Kasumi-1 (cell line): ENCODE measurements at places on chromosomes 5 and 9.

GRCh38 chr5:17358031-17358430 is 140.0 kb upstream of the TAF11L2 start:
- no peak for DNase-seq

DNA sequence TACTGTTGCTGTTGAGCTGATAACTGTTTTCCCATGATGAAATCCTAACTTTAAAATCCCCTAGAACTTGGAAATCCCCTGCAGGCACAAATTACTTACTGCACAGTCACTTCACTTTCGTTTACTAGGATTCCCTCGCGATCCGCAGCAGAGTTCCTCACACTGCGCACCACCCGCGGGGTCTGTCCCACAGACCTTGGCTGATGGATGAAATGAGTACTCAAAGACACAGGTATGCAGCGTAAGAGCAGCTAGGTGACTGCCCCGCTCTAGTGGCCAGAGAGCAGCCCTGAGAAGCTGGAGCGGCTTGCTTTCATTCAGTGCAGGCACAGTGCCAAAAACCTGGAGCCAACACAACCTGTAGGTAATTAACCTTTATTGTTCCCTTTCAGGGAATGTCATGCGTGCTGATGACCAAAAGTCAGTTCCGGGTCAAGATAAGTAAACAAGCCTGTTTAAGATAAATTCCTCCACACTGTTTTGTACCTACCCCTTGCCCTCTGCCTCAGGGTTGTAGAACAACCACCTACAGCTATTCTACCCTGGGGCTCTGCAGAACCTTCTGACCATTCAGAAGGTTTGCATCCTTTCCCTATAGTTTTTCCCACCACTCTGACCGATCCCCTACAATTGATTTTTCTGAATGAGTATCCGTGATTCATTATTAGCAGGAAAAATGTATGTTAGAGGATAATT is 191.2 kb downstream of the CDH9 start:
- no peak for DNase-seq

DNA sequence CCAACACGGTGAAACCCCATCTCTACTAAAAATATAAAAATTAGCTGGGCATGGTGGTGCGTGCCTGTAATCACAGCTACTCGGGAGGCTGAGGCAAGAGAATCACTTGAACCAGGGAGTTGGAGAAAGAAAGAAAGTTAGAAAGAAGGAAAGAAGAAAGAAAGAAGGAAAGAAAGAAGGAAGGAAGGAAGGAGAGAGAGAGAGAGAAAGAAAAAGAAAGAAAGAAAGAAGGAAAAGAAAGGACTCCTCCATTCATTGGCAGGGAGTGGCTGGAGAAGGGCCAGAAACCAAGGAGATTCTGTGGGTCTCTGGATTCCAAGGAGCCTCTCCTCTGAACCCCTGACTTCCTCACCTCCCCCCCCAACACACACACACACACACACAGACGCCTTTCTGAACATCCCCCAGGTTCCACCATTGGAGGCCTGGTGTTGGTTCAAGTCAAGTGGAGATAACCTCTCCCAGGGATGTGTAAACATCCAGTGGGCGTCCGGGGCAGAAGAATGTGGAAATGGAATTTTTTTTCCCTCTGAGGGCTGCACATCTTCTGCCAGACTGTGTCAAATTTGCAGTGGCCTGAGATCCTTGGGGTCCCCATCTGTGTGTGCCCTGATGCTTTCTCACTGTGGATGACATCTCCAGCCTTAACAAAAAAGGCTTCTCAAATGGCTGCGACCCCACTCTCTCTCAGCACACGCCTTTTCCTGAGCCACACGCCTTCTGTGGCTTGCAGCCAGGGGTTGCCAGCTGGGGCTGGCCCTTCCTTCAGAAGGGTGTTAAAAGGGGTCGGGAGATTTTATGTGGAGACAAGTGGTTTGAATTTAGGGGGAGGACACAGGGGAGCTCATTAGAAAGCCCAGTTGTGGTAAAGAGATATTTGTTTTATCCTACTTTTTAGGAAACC is 109.3 kb upstream of the HAND1 start:
- DNase-seq, result no peak

DNA sequence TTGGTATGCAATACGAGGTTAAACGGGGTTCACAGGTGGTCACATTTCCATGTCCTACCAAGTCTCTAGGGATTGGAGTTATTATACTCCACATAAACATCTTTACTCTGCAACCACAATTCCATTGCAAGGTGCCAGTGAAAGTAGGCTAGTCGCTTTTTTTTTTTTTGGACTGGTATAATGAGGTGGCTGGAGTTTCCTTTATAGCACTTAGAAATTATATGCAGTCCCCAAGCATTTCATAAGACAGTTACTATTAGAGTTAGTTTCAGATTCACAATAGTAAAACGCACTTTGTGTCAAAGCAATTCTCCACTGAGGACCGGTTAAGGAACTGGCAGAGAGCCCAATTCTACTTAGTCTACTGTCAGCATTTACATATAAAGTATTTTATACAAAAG is 1.4 kb downstream of the MEF2C start:
- DNase-seq, result peak; percentile 46

GRCh38 chr9:129934780-129935179 is 99.5 kb downstream of the USP20 start:
- DNase-seq, result no peak

DNA sequence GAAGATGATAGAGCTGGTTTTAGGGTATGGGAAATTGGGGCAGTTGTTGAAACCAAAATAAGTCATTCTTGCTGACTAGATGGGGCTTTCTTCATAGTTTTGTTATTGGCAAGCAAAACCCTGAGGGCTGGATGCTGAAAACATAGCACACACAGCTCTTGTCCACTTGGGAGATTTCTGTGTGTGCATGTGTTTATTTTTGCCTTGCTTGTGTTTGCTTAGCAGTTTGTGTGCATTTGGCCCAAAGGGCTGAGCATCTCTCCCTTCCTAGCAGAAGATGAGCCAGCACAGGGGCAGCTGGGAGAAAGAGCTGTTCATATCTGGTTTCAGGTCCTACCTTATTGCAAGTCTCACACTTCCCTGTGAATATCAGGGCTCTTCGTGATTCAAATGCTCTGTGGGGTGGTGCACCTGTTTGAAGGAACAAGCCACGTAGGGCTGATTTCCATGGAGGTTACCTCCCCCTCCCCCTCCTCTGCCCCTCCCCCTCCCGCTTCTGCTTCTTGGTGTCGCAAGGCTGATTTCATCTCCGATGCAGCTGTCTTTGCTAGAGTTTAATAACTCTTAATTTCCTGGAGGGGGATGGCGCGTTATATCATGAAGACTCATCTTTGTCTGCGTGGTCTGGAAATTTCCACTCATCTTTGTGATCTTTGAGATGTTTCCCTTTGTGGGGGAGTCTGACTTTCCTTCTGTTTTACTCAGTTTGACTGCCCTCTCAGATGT is 296.5 kb downstream of the ARHGAP26 start:
- no peak for DNase-seq

DNA sequence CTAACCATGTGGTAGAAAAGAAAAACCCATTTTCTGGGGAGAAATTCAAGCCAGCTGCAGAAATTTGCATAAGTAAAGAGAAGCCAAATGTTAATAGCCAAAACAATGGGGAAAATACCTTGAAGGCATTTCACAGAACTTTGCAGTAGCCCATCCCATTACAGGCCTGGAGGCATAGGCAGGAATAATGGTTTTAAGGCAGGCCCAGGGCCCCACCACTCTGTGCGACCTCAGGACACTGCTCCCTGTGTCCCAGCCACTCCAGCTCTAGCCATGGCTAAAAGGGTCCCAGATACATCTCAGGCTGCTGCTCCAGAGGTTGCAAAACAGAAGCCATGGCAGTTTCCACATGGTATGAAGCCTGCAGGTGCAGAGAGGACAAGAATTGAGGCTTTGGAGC is 253.3 kb downstream of the CTNND2 start:
- no peak for DNase-seq

DNA sequence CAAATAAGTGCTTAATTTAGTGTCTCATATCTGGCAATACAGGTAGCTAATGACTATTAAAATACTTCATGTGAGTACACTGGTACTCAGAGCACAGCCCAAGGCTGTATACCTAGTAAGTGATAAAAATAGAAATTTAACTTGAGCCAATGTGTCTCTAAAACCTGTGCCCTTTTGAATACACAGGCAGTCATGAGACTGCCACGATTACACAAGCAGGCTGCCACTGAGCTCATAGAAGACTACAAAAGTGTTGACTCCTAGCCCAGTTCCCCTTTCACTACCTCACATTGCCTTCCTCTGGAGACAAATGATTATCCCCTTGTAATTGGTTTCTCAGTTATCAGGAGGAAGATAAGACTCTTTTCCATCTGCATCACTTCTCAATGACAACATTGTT is 66.3 kb upstream of the PAPPA start:
- no peak for DNase-seq

DNA sequence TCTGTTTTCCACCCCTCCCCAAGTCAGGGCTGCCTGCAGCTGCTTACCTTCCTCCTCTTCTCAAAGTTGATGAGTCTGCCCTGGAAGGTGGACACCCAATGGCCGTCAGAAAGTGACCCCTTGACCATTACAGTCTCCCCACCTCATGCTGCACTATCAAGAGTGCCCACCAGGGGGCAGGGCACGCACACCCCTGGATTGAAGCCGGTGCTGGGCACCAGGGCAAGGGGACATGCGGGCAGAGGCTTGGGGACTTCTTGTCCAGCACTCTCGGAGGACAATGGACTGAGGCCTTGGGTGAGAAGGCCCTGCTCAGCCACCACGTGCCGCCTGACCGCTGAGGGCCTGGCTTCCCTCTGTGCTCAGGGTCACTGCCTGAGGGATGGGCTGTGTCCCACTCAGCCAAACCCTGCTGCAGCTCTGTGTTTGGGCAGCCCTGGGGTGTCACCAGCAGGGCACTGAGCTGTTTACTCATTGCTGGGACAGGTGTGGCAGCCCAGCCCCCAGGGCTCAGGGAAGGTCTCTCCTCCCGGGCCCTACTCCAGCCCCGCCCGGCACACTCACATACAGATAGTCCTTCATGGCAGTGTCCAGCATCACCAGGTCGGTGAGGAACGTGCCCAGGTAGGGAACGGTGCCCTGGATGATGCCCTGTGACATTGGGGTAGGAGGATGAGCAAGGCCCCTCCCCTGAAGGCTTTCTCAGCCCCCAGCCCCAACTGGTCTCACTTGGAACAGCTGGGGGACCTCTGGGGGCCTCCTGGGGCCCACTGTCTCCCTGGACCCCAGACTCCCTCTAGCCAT is 17.7 kb downstream of the RALGDS start:
- DNase-seq, result no peak

DNA sequence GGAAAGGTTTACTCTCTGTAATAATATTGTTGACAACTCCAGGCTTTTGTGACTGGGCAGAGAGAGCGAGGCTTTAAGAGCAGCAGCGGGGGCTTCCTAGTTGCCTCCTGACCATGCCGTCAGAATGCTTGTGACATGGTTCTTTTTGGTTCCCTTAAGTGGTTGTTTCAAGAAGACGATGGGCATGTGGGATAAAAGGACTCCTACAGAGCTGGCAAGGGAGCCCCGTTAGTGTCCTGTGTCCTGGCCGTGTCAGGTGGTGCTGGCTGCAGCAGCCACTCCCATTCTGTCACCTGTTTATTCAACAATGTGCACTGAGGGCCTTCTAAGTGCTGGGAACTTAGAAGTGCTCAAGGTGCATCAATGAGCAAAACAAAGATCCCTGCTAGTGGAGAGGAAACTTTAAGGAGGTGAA is 19.7 kb downstream of the LCP2 start:
- DNase-seq, result no peak

- no peak for DNase-seq
Measured at GRCh38 chr5:169279125-169279524, 21.8 kb downstream of the SLIT3 start.

- no peak for DNase-seq
Measured at GRCh38 chr9:99144966-99145365, 40.1 kb downstream of the TGFBR1 start.

DNA sequence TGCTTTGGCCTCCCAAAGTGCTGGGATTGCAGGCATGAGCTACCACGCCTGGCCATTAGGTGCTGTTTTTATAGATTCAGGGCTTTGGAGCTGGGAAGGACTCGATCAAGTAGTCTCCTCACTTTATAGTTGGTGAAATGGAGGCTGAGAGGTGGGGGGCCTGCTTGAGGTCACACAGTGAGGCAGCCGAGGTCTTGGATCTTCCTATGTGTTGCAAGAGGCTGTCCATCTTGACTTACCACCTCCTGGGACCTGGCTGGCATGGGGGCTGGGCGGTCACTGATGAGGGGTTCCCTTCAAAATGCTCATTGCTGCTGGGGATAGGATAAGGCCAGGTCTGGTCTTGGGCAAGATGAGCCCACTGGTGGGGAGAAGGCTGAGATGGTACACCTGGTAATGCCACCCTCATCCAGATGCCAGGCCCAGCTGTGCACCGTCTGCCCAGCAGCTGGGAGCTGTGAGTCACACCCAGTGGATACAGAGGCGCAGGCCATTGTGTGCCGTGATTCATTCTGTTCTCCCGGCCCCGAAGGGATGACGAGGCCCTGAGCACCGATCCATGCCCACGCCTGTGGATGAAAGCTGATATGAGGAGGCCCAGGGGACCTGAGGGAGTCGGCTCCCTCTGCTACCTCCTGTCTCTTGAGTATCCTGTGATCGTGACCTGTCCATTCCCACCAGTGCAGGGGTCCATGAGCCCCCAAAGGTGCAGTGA is 10.5 kb upstream of the NDST1 start:
- DNase-seq, result no peak

DNA sequence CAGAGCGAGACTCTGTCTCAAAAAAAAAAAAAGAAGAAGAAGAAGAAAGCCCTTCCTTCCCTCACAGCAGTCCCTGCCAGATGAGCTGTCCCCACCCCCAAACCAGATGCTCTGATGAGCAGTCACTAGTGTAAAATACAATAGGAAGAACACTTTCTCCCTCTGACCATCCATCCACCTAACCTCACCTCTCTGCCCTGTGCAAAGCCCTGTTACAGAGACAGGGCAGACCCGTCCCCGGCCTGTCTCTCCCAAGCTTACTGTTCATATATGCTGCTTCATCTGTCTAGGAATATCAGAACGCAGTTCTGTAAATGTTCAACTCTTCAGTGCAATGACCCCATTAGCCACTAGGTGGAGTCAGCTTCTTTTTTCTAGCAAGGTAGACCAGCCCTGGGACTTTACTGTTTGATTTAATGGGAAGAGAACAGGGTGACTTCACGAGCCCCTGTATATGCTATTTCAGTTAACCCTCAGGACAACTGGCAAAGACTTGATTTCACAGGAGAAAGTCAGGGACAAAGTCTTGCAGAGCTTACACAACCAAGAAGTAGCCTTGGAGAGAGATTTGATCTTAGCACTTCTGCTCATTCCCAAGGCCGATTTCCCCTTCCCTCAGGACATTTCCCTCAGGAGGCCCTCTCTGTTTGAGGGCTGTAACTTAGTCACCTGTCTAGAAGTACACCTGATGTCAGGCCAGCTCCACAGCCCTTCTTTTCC is 14.9 kb upstream of the FGFR4 start:
- DNase-seq, result peak; percentile 93

- peak; percentile 85 for DNase-seq
Measured at GRCh38 chr9:113590991-113591898, 127.7 kb downstream of the RGS3 start.

GRCh38 chr5:98935206-98935605 is 6.4 kb upstream of the CHD1 start:
- no peak for DNase-seq
